ENCODE measurements at places on chromosomes 5 and 9.

DNA sequence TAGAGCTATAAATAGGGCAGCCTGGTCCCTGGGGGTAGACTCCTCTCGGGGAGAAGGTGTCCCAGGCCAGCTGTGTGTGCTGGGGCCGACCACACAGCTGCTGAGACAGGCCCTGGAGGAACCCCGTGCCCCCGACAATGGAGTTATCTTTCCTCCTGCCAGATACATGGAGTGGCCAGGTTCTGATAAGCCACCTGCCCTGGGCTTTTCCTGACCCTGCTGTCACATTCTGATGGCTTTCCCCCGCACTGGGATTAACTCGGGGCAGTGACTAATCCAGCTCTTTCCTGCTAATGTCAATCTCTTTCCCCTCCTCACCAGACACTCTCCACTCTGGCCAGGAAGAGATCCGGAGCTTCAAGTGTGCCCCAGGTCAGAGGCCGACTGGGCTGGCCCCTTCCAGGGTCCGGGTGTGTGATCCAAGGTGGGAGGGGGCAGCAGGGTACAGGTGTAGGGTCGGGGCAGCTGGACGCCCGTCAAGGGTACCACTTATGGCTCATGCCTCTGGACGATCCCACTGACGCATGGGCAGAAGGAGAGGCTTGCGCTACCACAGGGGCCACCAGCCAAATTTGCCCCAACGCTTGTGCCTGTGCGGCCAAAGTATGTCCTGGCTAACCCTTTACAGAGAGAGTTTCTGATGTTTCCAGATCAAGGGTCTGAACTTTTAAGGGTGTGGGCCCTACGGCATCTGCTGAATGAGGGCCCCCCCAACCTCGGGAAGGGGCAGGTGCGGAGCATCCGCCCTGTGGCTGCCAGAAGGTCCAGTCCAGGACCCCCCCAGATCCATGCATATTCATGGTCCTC, 20.6 kb upstream of the COL5A1 start:
- DNase-seq, result no peak

DNA sequence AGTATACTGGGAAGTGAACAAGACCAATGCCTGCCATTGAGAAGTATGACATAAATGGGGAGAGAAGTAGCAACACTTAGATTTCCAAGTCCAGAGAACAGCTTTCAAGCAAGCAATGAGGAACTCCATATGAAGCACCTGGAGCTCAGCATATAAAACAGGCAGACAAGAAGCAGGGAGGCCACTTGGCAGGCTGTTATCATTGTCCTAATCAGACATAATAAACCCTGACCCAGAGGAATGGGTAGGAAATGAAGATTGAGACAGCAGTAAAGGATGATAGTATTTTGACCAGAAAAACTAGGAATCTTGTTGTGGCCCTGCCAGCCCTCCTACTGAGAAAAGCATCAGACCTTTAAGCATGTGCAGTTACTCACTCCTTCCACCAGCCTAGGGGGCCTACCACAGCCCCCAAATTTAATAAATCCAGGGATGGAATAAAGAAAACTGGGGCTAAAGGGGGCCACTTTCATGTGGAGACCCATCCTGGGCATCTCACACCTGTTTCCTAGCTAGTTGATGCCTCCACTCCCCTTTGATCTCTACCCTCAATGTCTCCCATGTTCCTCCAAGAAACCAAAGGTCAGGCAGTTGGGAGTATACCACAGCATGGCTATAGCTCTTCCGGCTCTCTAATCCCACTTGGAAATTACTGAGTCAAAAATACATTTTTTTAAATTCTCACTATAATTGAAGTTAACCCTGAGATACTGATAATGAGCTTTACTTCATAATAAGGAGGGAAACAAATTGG, 135.1 kb downstream of the SIL1 start:
- no peak for DNase-seq

DNA sequence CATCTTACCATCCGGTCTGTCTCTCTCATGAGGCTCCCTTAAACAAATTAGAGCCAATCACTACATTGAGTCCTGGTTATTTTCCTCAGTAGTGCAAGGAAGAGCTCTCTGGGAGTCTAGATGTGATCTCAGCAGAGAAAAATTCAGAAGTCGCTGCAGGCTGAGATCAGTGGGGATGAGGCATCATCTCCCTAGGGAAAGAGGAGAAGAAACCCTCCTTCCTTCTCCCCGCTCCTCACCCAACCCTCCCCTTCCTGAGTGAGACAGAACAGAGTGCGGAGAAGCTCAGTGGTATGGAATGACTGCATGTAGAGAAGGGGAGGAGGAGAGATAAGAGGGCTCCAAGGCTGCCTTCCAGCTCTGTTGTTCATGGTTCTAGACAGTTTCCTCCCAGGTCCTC, 80.5 kb downstream of the PAPPA start:
- no peak for DNase-seq

DNA sequence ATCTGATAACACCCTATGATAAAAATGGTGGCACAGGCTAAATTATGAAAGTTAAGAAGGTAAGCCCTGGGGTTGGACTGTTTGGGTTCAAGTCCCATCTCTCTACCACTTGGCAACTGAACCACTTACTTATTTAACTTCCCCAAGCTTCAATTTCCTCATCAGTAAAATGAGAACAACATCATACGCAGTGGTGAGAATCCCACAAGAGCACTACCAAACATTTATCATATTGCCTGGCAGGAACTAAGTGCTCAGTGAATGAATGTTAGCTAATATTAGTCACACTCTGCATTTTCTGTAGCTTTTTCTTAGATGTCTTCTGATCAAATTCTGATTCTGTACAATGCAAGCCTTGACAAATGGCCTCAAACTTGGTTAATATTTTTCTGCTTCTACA, 306.7 kb downstream of the EBF1 start:
- DNase-seq, result no peak

DNA sequence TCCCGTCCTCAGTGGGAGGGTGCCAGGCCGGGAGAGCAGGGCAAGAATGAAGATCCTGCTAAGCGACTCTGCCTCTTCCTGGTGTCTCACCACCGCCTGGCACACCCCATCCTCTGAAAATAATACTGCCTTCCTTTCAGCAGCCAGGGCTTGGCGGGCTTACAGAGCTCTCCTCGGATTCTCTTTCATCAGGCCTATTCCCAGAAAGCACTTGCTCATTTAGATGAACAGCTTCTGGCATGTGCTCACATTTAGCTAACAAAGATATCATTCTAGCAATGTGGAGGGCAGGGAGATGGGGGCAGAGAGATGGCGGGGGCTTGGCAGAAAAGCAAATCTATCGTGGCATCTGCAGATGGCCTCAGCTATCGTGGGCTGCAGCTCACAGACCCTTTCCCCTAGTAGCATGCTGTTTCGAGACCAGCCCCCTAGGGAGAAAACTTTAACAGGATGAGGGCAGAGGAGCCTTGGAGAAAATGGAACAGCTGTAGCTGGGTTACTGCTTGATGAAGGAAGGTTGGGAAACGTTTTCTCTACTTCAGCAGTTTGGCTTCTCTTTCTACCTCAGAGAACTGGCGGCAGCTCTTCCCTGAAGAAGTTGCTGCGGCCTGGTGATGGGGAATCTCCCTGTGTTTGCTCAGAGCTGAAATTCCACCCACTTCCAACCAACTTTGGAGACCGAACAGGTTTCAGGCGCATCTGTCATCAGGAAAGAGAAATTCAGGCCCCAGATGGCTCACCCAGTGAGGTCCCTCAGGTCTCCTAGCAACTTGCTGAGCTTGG, 102.1 kb downstream of the TMEM174 start:
- no peak for DNase-seq

GRCh38 chr9:81377921-81378320, 311.4 kb downstream of the TLE1 start:
- no peak for DNase-seq

- no peak for DNase-seq
These were observed 55.1 kb upstream of the OTULINL start for GRCh38 chr5:14526493-14526892.

- no peak for DNase-seq
These were observed 47.7 kb downstream of the EHMT1 start for GRCh38 chr9:137666513-137666822.

DNA sequence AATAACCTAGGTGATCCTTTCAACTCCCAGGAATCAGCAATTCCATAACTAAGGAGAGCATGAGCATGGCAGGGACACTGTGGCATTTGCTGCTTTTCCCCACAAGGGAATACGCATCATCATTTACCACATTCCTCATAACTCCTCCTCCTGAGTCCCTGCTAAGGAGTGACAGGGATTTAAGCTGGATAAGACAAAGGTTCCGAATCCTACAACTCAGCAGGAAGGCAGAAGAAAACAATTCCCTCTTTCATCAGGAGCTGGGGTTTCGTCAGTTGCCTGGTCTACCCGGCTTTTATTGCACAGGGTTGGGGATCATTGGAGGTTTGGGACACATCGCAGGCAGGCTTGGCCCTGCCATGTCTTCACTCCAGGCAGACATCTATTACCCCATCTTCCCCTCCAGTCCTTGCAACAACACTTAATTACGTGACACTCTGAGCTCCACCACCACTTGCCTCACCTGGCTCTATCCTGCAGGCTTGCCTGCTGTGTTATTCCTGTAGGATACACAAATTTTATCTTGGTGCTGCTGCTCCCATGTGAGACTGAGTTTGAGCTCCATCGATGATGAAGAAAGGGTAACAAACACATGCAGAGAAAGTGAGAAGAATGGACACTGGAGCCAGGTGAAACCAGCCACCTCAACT, 563.0 kb upstream of the KLF4 start:
- no peak for DNase-seq

DNA sequence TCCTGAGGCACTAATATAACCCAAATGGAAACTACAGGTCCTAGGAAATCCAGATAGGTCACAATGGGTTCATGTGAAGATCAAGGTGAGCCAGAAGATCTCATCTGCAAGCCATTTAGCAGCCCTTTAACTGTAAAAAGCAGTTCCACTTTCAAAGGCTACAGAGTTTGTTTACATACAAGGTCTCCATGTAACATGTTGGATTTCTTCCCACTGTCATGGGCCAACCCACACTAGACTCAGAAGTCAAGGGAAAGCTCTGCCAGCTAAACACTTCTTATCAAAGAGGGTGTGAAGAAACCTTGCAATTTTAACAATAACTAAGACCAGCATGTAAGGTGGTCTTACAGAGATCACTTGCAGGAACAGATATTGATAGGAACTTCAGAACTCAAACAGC, 3.8 kb upstream of the CTNNAL1 start:
- no peak for DNase-seq

DNA sequence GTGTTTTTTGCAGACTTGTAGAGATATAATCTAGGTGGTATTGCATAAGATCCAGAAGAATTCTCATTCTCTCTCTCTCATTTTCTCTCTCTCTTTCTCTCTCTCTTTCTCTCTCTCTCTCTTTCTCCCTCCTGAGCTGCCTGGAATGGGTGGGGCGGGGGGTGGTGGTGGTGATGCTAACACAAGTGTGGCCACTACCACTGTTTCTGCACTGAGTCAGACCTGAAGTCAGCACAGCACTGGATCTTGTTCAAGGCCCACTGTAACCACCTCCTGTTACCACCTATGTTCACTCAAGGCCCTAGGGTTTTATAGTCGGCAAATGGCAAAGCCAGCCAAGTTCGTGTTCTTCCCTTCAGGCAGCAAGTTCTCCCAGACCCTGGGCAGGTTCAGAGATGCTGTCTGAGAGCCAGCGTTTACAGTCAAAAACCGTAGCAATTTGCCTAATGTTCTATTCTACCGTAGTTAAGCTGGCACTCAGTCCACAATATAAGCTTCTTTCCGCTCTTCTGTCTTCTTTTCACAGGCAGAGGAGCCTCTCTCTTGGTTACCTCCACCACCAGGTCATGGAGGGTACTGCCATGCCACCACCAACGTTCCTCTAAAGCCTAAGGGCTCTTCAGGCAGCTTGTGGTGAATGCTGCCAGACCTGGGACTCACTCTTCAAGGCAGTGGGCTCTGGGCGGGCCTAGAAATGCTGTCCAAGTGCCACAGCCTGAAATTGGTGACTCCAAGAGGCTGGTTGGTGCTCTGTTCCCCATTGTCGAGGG, 235.7 kb upstream of the PRR16 start:
- no peak for DNase-seq

DNA sequence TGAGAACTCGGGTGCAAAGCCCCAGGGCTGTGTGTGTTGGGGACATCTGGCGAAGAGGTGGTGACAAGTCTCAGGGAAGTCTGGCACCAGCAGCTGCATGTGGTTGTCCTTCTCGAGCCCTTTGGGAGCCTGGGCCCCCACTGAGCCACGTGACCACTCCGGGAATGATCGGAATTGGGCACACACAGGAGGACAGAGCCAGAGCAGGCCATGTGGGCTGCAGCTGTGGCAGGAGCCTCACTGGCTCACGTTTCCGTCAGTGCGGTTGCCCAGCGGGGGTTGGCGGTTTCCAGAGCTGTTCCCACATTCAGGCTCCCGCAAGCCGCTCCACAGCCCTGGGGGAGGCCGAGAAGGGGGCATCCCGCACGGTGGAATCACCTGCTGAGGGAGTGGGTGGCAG, 6.8 kb upstream of the CEL start:
- no peak for DNase-seq

DNA sequence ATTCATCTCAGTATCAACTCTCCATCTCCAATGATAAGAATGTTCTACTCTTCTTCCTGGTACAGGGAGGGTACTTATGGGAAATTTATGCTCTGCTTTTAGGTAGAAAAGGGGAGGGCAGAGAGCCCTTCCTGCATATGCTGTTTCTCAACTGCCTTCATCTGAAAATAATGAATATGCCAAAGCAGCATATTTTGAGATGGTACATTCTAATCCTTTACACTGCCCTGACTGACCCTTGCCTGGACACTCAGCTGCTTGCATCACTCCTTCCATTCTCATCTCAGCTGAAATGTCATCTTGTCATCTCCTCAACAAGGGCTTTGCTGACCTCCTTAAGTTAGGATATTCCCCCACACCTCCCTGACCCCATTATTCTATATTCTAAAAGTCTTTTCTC, 68.5 kb downstream of the ALDH7A1 start:
- DNase-seq, result no peak

DNA sequence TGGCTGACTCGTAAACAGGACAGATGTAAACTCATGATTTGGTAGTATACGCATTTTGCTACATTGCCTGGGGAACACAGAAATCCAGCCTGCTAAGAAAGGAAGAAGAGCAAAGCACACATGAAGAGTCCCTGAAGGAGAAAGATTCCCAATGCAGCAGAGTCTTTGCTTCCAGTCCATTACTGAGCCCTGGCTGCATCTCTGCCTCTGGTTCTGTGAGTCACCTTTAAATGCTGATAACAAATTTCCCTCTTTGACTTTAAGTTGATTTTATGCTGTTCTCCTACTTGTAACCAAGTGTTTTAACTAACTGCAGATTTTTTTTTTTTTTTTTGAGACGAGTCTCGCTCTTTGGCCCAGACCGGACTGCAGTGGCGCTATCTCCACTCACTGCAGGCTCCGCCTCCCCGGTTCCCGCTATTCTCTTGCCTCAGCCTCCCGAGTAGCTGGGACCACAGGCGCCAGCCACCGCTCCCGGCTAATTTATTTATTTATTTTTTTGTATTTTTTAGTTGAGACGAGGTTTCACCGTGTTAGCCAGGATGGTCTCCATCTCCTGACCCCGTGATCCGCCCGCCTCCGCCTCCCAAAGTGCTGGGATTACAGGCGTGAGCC, 8.5 kb upstream of the PRXL2C start:
- no peak for DNase-seq

DNA sequence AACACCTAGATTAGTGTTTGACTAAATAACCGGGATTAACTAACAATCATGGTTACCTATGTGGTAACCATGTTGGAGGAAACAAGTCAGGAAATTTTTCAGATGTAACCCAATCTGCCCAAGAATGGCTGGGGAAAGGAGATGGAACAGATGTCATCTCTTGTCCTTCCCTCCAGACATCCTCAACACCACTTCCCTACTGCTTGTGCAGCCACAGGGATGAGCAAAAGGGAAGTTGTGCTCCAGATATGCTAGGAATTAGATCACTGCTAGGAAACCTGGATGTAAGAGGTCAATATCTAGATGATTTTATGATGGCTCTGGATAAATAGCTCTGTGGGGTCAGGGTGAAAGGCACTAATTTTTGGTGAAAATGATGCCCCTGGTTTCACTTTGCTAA, 61.3 kb upstream of the ELL2 start:
- DNase-seq, result no peak

All from NCI-H774 (cell line).